Activated T-cell treated with anti-CD3 and anti-CD28 coated beads, Interleukin-2, amount 50 U/mL, for 48 hours (primary cell): ENCODE measurements at places on chromosomes 12 and 14.

GRCh38 chr12:65086236-65086635 lies 34.9 kb downstream of the WIF1 start:
- DNase-seq = no peak

DNA sequence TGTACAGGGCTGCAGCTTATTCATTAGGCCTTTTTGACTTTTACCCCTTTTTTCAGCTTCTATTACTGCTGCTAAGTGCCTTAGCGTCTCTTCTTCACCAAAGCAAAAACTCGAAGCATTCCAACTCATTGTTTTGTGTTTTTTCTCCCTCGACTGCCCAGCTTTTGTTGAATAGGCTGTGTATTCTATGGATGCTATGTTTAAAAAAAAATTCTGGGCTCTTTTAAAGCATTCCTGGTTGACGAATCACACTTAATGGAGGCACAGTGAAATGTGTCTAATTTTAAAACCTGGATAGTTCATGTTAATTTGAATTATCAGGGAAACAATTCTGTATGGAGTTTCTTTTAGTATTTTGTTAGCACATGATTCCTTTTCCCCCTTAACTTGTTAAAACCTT lies 29.7 kb downstream of the KTN1 start:
- no peak for DNase-seq

DNA sequence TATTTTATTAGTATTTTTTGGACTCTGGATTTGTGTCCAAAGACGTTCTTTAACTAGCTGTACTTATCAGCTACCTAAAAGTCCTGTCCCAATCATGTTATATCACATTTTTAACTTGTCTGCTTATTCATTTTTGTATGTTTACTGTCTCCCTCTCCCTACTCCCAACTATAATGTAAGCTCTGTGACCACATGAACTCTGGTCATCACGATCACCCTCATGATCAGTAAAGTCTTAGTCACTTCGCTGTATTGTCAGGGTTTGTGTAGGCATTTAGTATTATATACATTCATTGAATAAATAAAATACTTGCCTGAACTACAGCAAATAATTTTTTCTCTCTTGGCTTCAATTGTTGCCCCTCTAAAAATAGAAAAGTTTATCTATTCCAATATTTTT lies 211.0 kb downstream of the PIK3C2G start:
- no peak for DNase-seq

- no peak for DNase-seq
Measured at GRCh38 chr14:72549026-72549425, 344.9 kb downstream of the DPF3 start.

GRCh38 chr12:54723379-54724256 lies 75.5 kb upstream of the DCD start:
- DNase-seq = no peak

DNA sequence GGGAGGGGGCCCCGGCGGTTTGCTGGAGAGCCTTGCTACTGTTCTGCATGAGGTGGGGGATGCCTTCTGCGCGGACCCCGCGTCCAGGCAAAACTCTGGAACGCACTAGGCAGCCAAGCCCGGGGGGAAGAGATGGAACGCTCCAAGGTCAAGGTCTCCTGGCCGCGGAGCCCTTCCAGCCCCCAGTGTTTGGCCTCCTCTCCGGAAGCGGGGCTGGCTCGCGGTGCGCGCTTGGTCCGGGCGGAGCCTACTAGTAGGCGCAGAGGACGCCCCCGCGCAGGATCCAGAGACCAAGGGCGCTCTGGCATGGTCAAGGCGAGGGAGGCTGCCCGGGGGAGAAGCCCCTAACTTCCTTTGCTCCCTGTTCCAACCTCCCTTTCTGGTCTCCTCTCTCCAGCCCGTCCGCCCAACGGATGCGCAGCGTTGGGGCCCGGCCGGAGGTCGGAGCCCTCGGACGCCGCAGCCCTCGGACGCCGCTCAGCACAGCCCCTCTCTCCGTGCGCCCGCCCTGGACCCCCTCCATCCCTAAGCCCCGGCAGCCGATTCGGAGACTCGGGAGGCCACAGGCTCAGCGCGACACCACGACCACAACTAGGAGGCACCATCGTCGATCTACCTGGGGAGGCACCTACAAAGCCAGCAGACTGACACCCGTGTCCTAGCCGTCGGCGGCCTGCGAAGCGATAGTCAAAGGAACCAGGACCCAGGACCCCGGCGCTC lies 669 bp upstream of the KCNK13 start:
- peak; percentile 34 for DNase-seq

- no peak for DNase-seq
Measured at GRCh38 chr14:52310541-52310940, 3.6 kb upstream of the PTGER2 start.

DNA sequence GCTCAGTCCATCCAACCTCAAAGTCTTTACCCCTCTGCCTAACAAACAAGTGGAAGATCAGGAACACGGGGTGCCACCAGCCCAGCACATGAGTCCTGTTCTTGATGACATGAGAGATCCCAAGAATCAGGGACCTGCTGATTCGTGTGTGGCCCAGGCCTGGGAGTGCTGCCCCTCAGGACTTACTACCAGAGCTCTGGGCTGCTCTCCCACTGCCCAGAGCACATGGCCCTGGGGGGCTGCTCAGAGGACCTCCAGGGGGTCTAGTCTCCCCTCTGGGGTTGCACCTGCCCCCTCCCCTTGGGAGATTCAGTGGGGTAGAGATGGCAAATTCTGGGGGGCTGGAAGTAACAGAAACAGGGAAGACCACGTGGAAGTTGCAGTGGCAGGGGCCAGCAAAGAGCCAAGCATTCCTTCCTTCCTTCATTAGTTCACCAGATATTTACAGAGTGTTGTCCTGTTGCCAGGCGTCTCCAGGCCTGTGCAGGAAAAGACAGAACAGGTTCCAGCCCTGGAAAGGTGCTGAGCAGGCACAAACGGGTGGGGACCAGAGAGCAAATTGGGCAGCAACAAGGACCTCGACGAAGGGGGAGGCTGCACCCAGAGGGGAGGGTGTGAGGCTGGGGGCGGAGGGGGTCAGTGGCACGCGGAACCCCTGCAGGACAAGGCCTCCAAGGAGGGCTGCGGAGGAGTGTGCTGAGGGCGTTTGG lies 45.1 kb upstream of the MEG3 start:
- DNase-seq = no peak

DNA sequence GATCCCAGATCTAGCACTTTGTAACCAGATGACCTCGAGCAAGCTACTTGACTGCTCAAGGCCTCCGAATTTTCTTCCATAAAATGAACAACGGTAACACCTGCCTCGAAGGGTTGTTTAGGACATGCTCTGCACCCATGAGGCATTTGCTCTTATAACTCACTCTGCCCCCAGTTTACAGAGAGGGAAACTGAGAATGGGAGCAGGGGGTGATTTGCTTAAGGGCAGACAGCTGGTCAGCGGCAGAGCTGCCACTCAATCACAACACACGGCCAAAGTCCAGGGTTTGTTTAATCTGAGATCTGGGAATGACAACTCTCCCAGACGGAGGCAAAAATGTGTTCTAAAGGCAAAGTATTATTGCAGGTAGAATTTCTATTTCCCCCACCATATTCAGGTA lies 156.3 kb downstream of the RIMBP2 start:
- no peak for DNase-seq

- DNase-seq = no peak
Measured at GRCh38 chr14:71400871-71401321, 493.6 kb downstream of the PCNX1 start.

- DNase-seq = no peak
Measured at GRCh38 chr12:20445687-20446086, 77.3 kb downstream of the PDE3A start.

DNA sequence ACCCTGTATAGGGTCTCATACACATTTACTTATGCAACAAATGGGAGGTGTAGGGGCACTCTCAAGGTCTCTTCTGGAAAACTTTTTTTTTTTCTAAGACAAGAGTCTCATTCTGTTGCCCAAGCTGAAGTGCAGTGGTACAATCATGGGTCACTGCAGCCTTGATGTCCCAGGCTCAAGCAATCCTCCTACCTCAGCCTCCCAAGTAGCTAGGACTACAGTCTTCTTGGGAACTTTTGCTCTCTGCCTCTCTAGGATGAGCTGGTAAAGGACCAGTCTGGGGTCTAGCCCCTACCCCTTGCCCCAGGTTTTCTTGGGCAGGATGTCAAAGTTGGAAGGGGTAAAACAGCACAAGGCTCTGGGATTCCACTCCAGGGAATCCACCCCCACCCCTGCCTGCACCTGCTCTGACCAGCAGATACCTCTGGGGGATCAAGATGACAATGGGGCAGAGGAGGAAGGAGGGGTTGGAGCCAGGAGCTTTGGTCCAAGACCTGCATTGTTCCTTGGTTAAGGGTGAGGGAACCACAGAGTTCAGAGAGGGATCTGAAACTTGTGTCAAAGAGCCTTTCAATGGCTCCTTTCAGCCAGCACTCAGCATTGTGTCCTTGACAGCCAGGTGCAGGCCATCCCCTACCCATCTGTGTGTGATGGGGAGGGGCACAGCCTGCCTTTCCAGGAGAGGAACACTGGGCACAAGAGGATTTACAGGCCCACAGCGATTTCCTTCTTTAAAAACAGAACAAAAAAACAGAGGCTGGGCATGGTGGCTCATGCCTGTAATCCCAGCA lies 12.2 kb downstream of the CTDSP2 start:
- DNase-seq = no peak

- DNase-seq = no peak
Measured at GRCh38 chr12:63965936-63966605, 121.6 kb downstream of the SRGAP1 start.

- no peak for DNase-seq
Measured at GRCh38 chr14:24092505-24093206, 1.5 kb upstream of the PCK2 start.

DNA sequence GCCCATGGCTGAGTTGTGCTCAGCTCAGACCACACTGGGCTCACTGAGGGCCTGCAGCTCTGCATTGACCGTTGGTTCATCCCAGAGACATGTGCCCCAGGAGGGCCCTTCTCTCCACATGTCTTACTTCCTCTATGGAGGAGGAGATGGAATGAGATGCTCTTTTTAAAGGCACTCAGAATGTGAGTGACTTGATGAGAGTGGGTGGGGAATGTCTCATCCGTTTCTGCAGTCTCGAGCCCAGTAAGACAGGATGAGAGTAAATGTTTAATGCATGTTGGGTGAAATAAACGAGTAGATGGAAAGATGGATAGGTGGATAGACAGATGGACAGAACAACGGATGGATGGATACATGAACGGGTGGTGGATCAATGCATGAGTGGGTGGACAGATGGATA lies 68.8 kb upstream of the NOS1 start:
- no peak for DNase-seq

- no peak for DNase-seq
Measured at GRCh38 chr14:101478096-101478495, 83.2 kb upstream of the DIO3 start.

DNA sequence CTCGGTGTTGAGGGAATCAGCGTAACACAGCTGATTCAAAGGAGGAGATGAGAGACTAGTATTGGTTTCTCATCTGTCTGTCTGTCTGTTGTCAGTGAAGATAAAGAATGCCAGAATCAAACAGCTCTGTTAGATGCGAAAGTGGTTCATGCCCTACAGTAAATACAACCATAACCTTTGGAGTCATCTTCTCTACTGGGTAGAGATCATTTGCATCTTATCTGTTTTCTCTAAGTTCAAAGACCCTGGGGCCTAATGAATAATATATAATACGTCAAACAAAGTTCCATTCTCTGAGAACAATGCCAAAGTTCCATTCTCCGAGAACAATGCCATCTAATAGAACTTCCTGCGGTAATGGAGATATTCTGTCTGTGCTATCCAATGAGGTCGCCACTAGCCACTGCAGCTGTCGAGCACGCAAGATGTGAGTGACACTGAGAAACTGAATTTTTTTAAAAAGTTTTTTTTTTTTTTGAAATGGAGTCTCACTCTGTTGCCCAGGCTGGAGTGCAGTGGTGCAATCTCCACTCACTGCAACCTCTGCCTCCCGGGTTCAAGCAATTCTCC lies 6.6 kb downstream of the IL31 start:
- no peak for DNase-seq

DNA sequence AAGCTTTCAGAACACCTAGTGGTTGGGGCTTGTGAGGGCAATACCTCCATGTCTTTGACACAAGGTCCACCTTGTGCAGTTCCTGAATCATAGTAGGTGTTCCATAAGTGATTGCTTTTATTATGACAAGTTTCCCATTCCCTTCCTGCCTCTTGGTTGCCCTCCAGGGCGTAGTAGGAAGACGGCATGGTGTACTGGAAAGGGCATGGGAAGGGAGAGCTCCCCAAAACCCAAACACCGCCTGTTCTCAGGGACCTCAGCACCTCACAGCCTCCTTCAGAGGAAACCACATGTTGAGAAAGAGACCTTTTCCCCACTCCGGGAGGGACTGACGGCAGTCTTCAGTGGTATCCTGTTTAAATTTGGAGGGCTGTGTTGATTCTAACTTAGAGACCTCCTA lies 21.1 kb downstream of the EVL start:
- peak; percentile 21 for DNase-seq

- no peak for DNase-seq
Measured at GRCh38 chr12:109115758-109116610, at the start of gene ACACB. Gene ACACB (plus strand): TSS chr12:109116587. CDS start chr12:109139406, 22,819 bp downstream.

- DNase-seq = no peak
Measured at GRCh38 chr12:77343291-77343690, 277.9 kb upstream of the E2F7 start.

DNA sequence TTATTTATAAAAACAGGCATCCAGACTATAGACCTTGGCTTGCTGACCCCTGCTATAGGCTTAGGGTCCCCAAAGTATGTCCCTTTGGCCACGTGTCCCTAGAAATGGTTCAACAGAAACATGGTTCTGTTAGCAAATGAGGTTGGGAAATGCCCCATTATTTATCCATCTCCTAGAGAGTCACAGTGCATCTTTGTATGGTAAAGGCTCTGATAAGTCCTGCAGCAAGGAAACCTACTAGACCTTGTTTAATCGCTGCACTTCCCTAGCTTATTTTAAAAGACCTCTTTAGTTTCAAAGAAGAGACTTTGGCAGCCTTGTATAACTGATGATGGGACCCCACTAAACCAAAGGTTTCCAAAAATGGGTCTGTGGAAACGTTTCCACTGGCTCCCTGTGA lies 471.5 kb downstream of the MED13L start:
- no peak for DNase-seq

GRCh38 chr14:103155010-103155409 lies 31.7 kb downstream of the TNFAIP2 start:
- no peak for DNase-seq

GRCh38 chr12:104852102-104852501 lies 106.0 kb downstream of the SLC41A2 start:
- no peak for DNase-seq

DNA sequence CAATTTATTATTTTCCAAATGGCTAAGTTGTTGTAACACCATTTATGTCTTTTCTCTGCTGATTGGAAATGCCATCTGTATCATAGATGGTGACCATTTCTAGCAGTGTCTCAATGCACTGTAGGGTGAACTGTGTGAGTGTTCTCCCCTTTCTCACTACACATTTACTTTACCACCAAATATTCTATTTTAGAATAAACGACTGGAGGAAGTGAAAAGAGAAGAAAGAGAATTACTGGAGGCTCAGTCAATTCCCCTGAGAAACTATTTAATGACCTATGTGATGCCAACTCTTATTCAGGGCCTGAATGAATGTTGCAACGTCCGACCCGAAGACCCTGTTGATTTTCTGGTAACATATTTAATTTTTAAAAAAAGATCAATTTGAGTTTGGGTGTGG lies 15.5 kb upstream of the PAPOLA start:
- DNase-seq = no peak

- DNase-seq = no peak
Measured at GRCh38 chr12:96902076-96902475, 5.0 kb upstream of the NEDD1 start.

GRCh38 chr12:75438059-75438754 lies 42.3 kb upstream of the GLIPR1 start:
- DNase-seq = no peak
